ENCODE measurements at places on chromosomes 1 and 21.

GRCh38 chr1:115748401-115749150, 19.9 kb downstream of the CASQ2 start:
- DNase-seq = no peak

DNA sequence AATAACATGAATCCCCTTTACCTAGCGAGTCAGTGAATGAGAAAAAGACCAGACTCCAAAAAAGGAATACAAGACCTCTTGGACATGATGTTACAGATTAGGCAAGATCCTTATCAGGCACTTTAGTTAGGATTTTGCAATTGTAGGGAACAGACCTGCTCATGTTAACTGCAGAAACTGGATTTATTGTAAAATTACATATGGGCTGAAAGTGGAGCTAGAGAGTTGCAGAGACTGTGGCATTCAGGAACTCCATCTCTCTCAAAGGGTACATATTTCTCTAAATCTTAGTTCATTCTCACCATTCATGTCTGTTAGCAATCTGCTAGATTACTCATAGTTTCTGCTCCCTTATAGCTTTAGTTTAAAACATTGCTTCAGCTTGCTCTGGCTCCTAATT, 142.2 kb downstream of the PAPPA2 start:
- DNase-seq = no peak

DNA sequence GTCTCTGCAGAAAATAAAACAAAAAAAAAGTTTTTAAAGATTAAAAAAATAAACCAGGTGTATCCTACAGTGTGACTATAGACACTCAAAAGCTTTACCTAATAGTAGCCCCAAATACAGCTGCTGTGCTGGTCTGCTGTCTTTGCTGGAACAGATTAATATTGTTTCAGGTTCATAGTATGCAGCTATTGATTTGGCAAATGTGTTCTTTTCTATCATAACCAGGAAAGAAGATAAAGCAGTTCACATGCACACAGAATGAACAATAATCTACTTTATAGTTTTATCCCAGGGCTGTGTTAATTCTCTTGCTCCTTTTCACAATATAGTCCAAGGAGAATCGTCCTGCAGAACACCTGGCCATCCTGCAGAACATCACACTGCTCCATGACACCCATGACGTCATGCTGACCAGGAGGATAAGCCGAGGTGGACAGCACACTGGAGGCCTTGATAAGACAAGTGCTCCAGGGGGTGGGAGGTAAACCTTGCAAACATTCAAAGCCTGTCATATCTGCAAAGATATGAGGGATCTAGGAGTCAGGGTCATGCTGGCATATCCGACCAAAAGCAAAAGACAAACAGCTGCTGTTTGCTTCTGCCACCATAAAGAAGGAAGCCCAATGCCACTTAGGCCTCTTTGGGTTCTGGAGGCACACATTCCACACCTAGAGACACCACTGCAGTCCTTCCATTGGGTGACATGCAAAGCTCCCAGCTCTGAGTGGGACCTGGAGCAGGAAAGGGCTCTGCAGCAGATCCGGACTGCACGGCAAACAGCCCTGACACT, 86.1 kb upstream of the SLC2A1 start:
- DNase-seq = no peak

DNA sequence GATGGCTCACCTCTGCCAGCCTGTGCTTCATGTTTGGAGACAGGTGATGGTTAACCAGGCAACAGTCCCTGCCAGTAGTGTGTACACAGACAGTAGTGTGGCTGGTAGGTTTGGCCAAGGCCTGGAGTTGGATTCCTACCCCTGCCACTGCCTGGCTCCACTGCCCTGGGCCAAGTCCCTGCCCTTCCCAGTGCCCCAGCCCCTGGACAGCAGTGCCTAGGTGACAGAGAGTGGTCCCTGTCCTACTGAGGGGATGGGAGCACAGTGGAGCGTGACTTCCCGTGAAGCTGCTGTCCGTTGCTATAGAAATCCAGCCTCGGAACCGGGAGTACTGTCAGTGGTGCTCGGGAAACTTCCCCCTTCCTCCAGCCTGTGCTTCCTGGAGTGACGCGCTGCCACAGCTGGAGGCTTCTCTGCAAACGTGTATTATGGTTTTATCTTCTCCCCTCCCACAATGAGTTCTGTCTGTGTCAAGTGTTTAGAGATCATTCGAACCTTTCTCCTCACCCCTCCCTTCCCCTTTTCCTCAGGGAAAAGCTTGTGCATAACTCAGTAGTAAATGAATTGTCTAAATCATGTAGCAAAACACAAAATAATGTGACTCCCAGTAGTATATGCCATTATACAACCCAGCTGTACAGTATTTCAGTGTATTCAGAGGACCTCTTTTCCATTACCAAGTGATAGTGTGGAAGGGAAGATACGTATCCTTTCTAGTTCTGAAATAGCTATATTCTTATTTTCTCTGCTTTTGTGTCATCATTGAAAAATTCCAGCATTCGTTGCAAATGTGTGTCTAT, 73.4 kb downstream of the GALNT2 start:
- DNase-seq = no peak

DNA sequence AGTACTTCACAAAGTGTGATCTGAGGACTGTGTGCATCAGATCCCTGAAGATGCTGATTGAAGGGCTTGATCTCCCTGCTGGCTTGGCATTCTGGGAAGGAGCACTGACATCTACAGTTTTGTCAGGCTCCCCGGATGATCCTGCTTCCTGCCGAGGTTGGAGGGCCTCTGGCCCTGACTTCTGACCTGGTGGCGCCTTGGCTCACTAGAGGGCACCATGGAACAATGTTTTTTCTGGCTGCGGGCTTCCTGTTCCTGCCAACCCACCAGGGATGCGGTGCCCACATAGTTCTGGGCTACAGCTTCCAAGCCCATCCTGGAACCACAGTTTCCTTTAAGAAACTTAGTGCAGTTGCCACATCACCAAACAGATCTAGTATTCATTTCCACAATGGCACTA, 38.8 kb upstream of the RASAL2 start:
- DNase-seq = no peak

DNA sequence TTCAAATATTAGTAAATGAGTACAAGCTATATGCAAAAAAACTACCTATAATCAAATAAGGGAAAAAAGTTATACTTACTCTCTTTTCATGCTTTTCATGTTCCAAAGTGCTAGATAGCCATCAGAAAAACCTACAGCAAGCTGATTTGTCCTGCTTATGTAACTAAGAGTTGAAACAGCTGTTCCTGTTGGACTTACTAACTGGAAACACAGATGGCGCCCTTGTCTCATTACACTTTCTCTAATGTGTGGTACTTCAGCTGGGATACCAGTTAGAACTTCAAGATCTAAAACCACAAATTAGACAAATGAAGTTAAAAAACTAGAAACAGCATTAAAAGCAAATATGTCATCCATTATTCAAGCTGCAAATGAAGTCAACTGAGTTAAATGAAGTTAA, 24.3 kb downstream of the AHCTF1 start:
- peak; percentile 19 for DNase-seq

GRCh38 chr1:37561133-37562132, 4.7 kb downstream of the DNALI1 start:
- peak; percentile 5 for DNase-seq

DNA sequence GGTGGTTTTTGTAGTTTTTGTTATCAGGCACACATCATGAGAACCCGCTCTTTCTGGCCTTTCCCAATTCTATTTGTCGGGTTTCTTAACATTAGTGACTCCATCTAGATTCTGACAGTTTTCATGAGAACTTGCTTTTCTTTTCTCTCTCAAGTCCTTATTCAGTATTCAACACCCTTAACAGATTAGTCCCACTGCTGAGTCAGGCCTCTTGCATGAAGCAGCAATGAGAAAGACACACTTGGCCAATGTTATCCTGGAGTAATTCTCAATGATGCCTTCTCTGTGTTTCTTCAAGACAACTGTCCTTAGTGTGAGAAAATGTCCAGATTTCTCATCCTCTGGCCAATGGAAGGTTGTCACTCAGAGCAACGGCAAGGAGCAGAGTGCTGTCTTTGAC, 11.3 kb downstream of the FMO2 start:
- no peak for DNase-seq
